ENCODE measurements at places on chromosomes 2 and 18.

DNA sequence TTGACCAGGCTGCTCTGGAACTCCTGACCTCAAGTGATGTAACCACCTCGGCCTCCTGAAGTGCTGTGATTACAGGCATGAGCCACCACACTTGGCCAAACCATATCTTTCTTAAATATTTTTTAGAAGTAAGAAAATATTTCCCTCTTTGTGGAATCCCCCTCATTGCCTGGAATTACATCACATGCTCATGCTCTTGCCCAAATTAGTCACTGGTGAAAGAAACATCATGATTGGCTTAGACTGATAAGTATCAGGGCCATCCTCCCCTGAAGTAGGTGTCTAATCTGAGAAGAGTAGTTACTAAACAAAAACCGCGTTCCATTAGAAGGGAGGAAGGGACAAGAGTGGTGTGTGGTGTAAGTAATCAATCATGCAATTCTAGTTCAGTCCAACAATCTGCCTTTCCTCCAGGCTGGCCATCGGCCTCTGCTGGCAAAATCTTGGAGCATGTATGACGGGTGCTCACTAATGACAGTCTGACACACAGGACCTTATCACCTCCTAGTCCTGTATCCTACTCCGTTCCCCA is 52.3 kb upstream of the SCG2 start:
- DNase-seq, result no peak

- DNase-seq, result no peak
Observed at GRCh38 chr2:6060992-6061663, 368.9 kb downstream of the SOX11 start.

- no peak for DNase-seq
Observed at GRCh38 chr2:215394102-215394805, 41.6 kb downstream of the FN1 start.

- DNase-seq, result no peak
Observed at GRCh38 chr2:185299867-185300266, 438.7 kb upstream of the FSIP2 start.
